ENCODE measurements at places on chromosomes 2 and 18.

- peak; percentile 50 for DNase-seq
These were observed 62.1 kb upstream of the ACKR3 start for GRCh38 chr2:236507393-236508085.

DNA sequence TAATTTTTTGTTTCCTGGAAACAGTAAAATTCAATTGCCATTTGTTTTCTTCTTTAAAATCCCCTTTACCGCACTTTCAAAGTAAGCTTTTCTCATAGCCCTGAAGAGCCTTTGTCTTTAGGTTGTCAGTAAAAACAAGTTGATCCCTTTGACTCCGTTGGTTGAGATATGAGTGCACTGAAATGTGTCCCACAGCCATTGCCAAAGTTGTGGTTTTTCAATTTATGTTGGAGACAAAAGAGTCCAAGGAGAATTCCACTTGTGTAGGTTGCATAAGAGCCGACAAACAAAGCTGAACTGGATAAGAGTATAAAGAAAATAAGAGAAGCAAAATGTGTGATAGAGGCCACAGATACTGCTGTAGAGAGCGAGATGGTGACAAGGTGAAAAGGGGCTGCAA, 26.1 kb upstream of the HNMT start:
- DNase-seq, result no peak

GRCh38 chr2:39443009-39443408, 5.9 kb upstream of the MAP4K3 start:
- DNase-seq, result no peak

DNA sequence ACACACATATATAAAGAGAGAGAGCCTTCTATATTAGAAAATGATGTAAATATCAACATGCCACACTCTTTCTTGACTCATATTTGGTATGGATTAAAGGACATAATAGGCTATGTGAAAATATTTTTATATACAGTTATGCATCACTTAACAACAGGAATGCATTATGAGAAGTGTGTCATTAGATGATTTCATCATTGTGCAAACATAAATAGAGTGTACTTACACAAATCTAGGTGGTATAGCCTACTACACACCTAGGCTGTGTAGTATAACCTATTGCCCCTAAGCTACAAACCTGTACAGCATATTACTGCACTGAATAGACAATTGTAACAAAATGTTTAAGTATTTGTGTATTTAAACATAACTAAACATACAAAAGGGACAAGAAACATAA, 354.8 kb upstream of the CNTNAP5 start:
- no peak for DNase-seq

DNA sequence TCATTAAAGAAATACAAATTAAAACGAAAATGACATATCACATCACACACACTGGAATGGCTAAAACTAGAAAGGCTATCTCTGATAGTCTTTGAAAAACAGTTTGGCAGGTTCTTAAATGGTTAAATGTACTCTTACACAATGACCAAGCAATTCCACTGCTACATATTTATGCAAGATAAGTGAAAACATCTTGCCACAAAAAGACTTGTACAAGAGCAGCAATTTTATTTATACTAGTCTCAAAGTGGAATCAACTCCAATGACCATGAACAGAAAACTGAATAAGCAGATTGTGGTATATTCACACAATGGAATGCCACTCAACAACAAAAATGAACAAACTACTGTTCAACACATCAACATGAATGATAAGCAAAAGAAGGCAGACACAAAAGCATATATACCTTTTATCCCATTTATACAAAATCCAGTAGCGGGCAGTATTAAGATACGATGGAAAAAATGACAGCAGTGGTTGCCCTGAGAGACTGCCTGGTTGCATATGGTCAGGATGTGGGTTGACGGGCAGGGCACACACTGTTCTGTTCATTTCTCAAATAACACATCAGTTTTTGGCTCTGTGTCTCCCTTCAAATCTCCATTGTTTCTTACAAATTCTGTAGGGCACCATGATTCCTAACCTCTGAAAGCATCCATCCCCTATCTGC, 25.4 kb downstream of the SP100 start:
- DNase-seq, result no peak

- DNase-seq, result no peak
These were observed 118.0 kb upstream of the TACR1 start for GRCh38 chr2:75317316-75317715.

DNA sequence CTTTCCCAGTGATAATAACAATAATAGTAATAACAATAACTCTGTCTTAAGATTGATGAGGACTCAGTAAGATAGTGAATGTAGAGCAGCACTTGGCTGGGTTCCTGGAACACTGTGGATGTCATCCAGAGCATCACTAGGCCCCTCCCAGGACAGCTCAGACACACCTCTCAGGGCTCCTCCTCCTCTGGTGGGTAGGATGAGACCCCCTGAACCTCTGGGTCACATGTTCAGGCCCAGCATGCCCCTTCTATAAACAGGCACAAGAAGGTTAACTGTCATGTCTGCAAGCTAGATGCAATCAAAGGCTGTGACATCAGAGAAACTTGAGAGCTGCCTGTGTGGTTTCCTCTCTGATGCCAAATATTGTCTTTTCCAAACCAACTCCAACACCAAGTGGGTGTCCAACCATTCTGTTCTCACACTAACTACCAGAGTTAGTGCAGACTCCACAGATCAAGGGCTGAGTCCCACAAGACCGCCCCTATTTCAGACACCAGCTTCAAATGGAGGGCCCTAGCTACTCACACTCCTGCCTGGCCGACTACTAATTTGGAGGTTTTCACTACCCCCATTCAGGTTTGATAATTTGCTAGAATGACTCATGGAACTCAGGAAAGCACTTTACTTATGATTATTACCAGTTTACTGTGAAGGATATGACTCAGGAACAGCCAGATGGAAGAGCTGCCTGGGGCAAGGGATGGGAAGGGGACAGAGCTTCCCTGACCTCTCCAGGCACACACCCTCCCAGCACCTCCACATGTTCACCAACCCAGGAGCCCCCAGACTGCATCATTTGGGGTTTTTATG, 46.4 kb upstream of the BZW1 start:
- no peak for DNase-seq

DNA sequence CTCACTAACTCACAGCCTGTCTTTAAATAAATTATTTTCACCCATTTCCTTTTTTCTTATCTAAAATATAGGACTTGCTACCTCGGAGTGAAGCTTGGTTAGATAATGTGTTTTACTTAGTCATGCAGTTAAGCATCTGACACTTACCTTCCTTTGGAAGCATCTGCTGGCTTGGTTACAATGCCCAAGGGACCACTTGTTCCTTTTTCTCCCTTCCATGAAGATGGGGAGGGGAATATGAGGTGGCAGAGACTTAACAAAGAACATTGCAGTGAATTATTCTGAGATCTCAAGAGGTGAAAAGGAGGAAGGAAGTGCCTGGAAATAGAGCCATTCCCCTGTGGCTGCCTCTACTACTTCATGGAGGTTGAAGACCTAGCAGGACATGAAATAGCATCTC, 145.4 kb upstream of the FOSL2 start:
- DNase-seq, result no peak

- no peak for DNase-seq
These were observed 250.5 kb upstream of the RAB6C start for GRCh38 chr2:129729011-129729410.
